NCI-H1694 (cell line): ENCODE measurements at places on chromosomes 12 and 14.

GRCh38 chr12:58812214-58812613 lies 108.1 kb downstream of the LRIG3 start:
- no peak for DNase-seq

DNA sequence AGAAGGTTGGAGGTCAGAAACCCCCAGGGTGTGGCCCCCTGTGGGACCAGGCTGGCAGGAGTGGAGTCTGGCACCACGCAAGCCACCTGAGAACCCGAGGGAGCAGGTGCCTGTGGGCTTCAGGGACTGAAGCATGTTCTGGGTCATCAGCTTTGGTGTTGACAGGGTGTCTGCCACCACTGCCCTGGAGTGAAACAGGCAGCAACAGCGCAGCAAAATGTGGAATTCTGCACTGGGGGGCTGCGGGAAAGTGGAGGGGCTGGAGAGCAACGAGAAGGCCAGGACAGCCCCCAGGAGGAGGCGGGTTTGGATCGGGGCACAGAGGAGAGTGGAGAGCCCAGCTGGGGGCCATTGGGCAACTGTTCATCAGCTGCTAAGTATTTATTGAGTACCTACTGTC lies 15.9 kb downstream of the PHETA1 start:
- DNase-seq: no peak

DNA sequence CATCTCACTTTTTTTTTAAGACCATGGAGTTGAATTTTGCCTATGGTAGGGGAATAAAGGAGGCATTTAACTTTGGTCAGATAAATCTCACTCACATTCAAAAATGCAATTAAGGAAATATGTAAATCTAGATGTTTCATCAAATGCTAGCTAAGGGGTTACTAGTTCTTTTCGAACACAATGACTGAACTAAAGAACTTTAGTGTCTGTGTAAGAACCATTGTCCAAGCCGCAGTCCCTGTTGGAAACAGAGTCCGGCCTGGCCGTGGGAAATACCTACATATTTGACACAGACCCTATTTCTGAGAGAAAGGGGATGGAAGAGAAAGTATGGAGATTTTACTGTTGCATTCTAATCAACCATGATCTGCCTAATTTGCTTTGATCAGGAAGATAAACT lies 17.4 kb downstream of the LGR5 start:
- no peak for DNase-seq

GRCh38 chr14:89621791-89622638 lies 205.0 kb upstream of the FOXN3 start:
- DNase-seq: peak; percentile 90

DNA sequence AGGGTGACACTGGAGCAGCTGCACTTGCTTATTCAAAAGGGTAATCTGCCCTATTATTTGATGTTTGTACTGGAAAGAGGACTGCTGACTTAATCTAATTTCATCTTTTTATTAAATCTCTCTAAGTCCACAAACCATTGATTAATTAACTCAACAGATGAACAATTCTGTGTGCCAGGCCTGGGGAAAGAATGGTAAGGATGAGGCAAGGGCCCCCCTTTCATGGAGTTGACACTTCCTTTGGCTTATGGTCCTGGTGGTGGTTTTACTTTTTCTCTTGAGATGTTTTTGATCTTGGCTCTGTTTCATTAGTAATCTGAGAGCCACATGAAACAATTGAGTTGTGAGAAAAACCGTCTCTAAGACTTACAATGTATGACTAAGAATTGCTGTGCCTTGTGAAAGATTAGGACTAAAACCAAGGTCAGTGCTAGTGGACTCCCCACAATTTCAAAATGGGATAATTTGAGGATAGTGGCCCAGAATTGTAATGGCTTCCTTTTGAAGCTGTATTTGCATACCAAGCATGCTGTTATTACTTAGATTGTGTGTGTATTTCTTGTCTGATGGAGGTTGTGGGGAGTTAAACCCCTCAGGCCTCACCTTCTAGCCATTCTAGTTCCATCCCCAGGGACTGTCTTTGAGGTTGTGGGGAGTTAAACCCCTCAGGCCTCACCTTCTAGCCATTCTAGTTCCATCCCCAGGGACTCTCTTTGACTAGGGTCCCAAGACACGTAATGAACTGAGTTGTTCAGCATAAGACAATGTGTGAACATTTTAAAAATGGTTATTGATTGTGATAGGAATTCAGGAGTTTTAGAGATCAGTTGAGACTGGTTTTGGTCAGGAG lies 52.5 kb upstream of the EVL start:
- no peak for DNase-seq
